ENCODE measurements at places on chromosomes 7 and 10. TPM values are rescaled to one million over a fixed set of nuclear protein-coding genes. Genes with fewer than 3 reads are reported as not detected.

The LRIT1 gene
- not detected for total RNA-seq

The CYP2W1 gene
- total RNA-seq, result 0.05 TPM

The CLRN3 gene
- total RNA-seq, result not detected

The ANLN gene
- 80.4 TPM for total RNA-seq

The HIP1 gene
- total RNA-seq, result 22.2 TPM

The HSPA12A gene
- 9.3 TPM for total RNA-seq

The NODAL gene
- not detected for total RNA-seq

The UCN3 gene
- not detected for total RNA-seq

The ACHE gene
- total RNA-seq, result 2.8 TPM

The C10orf143 gene
- total RNA-seq, result 0.27 TPM

The DYDC1 gene
- not detected for total RNA-seq

The ZNRF2 gene
- total RNA-seq, result 6.7 TPM

The ZNF33A gene
- total RNA-seq, result 4.9 TPM

The ADAM12 gene
- 4.3 TPM for total RNA-seq

The GIMAP1 gene
- total RNA-seq, result not detected

The GLI3 gene
- total RNA-seq, result 0.08 TPM

The OR9A4 gene
- total RNA-seq, result not detected

The ADIRF gene
- not detected for total RNA-seq

The C10orf88 gene
- 9.8 TPM for total RNA-seq

The HOXA10 gene
- 7.1 TPM for total RNA-seq

The NAPEPLD gene
- 4.1 TPM for total RNA-seq

The HOGA1 gene
- total RNA-seq, result 1.7 TPM

The PLXDC2 gene
- 0.06 TPM for total RNA-seq

The KCNMA1 gene
- total RNA-seq, result 69.4 TPM

The BEND7 gene
- 8.7 TPM for total RNA-seq

The VAX1 gene
- 1.5 TPM for total RNA-seq

The OPN1SW gene
- total RNA-seq, result not detected

The NPSR1 gene
- total RNA-seq, result not detected

The MICU1 gene
- total RNA-seq, result 53.8 TPM

The TNPO3 gene
- 38.8 TPM for total RNA-seq

The ZNF467 gene
- 0.97 TPM for total RNA-seq

The SPAG6 gene
- total RNA-seq, result not detected

The SFTPA2 gene
- not detected for total RNA-seq

The ANKRD1 gene
- total RNA-seq, result 14.1 TPM

The ATRNL1 gene
- 0.14 TPM for total RNA-seq

The BLOC1S2 gene
- total RNA-seq, result 110 TPM

The LRRC4 gene
- not detected for total RNA-seq

The HDAC9 gene
- 0.27 TPM for total RNA-seq

The FRAT1 gene
- 1.7 TPM for total RNA-seq

The ABCB1 gene
- total RNA-seq, result 0.22 TPM

The ZNF804B gene
- not detected for total RNA-seq

The TLX1 gene
- total RNA-seq, result not detected

The IFIT1B gene
- total RNA-seq, result not detected

The NKX2-3 gene
- total RNA-seq, result 0.07 TPM

The ANKRD2 gene
- 4.4 TPM for total RNA-seq

The ITPRID1 gene
- not detected for total RNA-seq

The LFNG gene
- 25.4 TPM for total RNA-seq

The POLL gene
- total RNA-seq, result 17.3 TPM

The ANKRD30A gene
- 0.31 TPM for total RNA-seq

The TAS2R5 gene
- 0.51 TPM for total RNA-seq

The CYP2E1 gene
- not detected for total RNA-seq

The DNAJC9 gene
- 48.8 TPM for total RNA-seq

The FANK1 gene
- total RNA-seq, result 2.8 TPM

The CALHM3 gene
- 0.20 TPM for total RNA-seq

The SPDYE1 gene
- total RNA-seq, result not detected

The OR2A12 gene
- not detected for total RNA-seq

The TBC1D12 gene
- total RNA-seq, result 5.9 TPM

The PLXNA4 gene
- 1.1 TPM for total RNA-seq

The HYAL4 gene
- not detected for total RNA-seq

The FBXO24 gene
- 0.51 TPM for total RNA-seq

All from A549 treated with GW870086 at 1 μM for 4 hours (cell line).